GM12865 (cell line): ENCODE measurements at places on chromosomes 2 and 18.

- DNase-seq: no peak
Measured at GRCh38 chr2:143347901-143348414, 218.7 kb downstream of the ARHGAP15 start.

DNA sequence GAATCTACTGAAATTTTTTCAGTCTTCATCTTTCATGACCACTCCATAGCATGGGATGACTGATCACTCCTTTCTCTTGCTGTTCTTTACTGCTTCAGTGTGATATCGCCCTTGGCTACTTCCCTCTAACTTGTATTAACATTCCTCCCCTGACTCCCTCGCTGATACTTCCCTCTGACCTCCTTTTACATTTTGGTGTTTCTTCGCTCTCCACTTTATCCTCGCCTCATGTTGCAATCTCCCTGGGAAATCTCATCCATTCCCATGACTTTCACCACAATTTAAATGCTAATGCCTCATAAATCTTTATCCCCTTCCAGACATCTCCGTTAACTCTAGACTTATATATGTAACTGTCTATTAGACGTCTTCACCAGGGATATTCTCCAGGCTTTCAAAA lies 167.3 kb downstream of the IKZF2 start:
- DNase-seq: no peak

DNA sequence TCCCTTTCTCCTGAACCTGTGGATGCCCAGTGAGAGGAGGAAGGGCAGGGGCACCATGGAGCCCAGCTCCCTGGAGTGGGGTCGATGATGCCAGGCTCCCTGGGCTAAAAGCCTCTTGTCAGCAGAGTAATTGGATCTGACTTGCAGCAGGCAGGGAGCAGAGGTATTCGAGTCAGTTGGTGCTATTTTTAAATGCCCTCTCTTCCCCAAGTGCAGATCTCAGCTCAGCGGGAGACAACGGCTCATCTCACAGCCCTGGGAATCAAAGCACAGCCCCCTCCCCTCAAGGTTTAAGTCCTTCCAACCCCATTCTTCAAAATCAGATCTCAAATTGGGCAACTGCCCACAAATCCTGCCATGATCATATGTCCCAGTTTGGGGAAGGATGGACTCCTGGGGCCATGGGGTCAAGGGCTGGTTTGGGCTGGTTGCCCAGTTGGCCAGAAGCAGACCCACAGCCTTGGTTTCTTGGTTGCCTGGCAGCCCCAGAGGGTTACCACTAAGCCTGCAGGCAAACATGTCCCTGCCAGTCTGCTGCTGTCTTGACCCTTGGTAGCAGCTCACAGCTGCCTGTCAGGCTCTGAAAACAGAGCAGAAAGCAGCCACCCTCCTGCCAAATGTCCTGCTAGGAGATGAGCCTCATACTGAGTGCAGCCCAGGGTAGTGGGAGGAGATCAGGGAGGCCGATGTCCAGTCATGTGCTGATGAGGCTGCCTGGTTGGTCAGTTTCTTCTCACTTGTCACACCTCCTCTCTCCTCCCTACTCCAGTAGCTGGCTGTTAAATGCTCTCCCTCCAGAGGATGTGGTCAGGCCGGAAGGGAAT lies 244.9 kb downstream of the LOXHD1 start:
- DNase-seq: no peak

- no peak for DNase-seq
Measured at GRCh38 chr18:28018351-28018750, 158.6 kb downstream of the CDH2 start.

DNA sequence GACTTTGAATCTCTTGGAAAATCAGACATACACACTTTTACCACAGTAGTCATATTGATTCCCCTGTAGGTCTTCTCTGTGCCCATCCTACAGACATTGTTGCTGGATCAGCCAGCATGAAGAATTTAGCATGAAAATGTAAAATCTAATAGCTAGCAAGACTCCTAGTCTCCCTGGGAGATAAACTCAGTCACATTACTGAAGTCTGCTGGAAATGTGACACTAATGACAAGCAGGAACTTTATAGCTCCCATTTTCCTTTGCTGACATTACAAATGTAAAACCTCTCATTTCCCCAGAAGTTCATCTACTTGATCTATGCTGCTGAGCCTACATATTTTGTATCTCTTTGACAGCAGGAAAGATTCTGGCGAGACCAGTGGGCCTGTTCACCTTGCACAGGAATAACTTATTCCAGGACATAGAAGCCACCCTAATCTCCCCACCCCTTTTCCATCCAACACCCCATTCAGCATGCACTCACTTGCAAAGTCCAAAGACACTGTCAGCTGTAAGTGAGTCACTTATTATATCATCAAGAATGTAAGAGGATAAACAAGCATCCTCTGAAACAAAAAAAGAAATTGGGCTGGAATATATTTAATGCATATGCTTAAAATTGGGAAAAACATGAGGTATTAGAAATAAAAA lies 648.3 kb upstream of the PKDCC start:
- DNase-seq: no peak

GRCh38 chr18:65737471-65737955 lies 13.3 kb upstream of the CDH7 start:
- DNase-seq: no peak

- no peak for DNase-seq
Measured at GRCh38 chr18:24869285-24869684, 408.8 kb downstream of the HRH4 start.

GRCh38 chr18:55115606-55116005 lies 156.3 kb upstream of the CCDC68 start:
- no peak for DNase-seq

- no peak for DNase-seq
Measured at GRCh38 chr2:239169311-239170048, 231.3 kb downstream of the HDAC4 start.

DNA sequence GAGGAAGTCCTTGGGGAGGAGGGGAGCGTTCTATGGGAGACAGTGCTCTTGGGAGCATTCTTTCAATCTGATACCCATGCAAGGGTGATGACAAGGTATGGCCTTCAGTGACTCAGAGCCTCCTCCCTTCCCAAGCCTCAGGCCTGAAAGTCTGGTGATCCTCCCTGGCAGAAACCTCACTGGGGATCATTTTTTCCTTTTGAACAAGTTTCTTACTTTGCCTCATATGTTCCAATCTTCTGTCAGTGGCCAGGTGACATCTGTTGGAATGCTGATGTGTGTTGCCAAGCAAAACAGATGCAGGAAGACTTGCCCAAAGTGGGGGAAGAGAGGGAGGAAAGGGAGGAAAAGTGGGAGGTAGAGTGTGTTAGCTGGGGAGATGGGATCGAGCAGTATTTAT lies 224.8 kb downstream of the NEDD4L start:
- no peak for DNase-seq
